ENCODE measurements at places on chromosomes 5 and 9.

DNA sequence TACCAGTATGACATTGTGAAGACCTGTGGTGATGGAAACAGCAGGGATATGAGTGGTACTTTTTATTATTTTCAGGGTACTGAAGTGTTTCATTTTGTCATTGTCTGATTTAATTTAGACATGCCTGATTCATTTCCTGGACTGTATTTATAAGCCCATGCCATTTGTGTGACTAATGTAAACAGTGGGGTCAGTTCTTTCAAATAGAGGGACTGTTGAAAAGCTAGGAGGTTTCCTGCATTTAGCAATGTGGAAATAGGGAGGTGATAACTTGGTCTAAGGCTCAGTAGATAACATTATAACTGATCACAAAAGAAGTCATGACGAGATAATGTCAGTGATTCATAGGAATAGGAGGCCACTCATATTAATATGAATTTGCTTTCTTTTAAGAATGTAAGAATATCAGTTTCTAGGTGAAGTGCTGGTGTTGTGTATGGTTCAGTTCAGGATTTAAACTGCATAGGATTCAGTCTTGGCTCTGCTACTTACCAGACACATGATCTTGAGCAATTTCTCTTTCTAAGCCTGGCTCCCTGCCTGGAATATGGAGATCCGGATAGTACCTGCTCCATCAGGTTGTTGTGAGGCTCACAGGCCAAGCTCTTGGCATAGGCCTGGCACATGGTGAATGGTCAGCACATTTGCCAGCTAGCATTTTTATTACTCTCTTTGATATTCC, 7.5 kb downstream of the RASGRF2 start:
- DNase-seq, result no peak

- DNase-seq, result no peak
Observed at GRCh38 chr5:42944989-42945388, 95.1 kb downstream of the ANXA2R start.

DNA sequence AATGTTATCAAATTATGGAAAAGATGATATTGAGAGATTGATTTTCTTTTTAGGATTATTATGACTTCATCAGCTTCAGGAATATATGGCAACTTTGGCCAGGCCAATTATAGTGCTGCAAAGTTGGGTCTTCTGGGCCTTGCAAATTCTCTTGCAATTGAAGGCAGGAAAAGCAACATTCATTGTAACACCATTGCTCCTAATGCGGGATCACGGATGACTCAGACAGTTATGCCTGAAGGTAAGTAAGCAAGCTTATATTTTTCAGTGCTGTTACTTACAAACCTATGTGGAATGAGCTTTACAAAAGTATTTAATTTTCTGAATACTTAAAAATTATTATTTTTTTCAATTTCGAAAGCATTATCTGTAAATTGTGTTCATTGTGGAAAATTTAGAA, 26.5 kb downstream of the HSD17B4 start:
- DNase-seq, result no peak

- DNase-seq, result no peak
Observed at GRCh38 chr5:176901260-176902101, 2.3 kb upstream of the HK3 start.

GRCh38 chr5:158805195-158805594, 294.5 kb downstream of the EBF1 start:
- DNase-seq, result no peak

- DNase-seq, result no peak
Observed at GRCh38 chr5:63727583-63727982, 234.7 kb downstream of the HTR1A start.

DNA sequence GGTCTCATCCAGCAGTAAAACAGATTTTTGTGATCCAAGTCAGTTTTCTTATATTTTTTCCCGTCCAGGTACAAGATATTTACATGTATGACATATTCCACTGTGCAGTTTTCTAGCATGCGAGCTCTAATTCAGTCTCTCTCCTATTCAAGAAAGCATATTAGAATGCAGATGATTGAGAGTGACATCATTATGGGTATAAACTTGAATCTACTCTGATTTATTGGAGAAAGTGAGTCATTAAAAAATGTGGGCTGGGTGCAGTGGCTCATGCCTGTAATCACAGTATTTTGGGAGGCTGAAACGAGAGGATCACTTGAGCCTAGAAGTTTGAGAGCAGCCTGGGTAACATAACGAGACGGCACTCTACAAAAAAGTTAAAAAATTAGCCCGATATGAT, 6.2 kb downstream of the FER start:
- no peak for DNase-seq

DNA sequence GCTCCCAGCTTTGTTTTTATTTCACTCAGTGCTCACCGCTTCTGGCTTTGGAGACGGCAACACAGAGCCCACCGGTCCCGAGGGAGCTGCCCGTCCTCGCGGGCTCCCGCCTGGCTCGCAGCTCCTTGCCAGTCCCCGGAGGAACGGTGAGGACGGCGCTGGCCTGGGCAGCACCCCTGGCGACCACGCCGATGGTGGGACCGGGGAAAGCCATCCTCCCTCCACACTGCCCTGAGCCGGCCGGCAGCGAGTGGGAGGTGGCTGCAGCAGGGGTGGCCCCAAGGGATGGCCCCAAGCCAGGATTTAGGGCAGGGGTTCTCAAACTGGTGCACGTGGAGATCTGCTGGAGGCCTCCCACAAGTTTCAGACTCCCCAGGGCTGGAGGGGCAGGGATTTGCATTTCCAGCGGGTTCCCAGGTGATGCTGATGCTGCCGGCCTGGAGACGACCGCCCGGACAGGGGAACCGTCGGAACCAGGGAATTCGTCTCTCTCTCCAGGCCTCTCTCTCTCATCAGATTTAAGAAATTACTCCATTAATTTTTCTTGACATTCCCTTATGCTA, 293.2 kb upstream of the IRX4 start:
- DNase-seq, result no peak

DNA sequence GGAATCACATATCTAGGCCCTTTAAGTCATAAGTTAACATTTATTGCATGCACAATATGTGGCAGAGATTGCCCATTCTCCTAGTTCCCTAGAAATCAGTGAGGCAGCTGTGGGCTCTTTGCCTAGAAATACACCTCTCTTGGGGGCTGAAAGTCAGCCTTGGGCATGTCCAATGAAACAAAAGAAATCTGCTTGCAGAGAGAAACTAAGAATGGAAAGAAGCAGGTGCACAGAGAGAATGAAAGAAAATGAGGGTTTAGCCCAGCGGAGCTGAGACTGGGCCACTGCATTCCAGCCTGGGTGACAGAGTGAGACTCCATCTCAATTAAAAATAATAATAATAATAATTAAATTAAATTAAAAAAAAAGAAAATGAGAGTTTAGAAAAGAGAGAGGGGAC, 57.3 kb upstream of the DAB2 start:
- no peak for DNase-seq

DNA sequence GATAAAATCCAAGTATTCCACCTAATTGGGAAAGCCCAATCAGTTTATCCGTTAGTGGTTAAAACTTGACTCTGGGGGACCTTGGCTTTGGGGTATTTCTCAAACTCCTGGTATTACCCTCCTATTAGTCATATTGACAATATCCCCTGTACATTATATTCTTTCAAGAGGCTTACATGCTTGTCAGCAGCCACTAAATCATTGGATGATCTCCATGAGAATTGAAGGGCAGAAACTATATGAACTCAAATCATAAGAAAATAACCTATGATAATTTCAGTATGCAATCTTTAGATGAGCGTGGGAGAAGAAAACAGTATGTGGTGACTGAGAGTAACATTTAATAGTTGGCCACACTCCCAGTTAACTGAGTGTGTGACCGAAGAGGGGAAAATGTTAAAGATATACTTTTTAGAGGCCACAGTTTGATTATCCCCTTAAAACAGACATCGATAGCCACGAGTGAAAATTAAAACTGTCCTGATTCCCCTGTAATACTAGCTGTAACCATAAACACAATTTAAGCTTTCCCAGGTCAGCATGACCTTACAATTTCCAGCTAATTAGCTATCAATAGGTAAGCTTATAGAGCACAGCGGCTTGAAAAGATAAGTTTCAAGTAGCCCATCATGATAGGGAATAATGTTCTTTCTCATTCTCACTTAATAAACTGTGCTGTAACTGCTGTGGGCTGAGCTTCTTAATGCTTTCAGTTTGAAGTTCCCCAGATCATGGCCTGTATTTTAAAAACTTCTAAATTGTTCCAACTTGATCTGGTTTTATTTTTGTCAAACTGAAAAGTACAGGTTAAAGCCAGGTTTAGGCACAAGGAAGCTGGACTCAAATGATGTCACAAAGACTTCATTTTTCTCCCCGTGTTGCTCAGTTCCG, 58.6 kb downstream of the PUM3 start:
- DNase-seq, result no peak

- DNase-seq, result no peak
Observed at GRCh38 chr9:114348261-114348905, 18.7 kb downstream of the ORM2 start.

DNA sequence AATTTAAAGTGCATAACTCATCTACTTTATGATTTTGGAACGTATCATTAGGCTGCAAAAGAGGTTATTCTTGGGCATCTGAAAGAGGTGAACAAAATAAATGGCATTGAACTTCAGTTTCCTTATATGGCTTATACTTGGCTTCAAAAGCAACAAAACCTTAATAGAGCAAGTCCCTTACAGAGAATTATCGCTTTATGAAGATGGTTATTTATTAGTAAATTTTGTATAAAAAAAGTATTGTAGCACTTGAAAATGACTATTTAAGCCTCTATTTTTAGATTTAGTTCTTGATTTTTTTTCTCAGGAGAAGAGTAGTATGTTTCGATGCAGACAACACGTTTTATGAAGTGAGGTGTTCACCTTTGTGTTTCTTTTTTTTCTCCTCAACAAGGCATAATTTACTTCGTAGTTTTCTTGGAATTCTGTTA, 2.0 kb downstream of the ERBIN start:
- no peak for DNase-seq

- no peak for DNase-seq
Observed at GRCh38 chr5:6535594-6535993, 86.9 kb downstream of the UBE2QL1 start.

DNA sequence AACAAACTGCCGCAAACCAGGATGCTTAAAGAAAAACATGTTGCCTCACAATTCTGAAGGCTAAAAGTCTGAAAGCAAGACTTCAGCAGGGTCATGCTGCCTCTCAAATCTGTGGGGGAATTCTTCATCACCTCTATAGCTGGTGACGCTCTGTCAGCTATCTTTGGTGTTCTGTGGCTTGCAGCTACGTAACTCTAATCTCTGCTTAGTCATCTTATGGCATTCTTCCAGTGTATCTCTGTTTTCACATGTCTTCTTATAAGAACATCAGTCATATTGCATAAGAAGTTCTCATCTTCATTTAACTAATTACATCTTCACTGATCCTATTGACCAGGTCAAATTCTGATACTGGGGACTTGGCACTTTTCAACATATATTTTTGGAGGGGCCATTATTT, 243.0 kb downstream of the CDH10 start:
- no peak for DNase-seq

DNA sequence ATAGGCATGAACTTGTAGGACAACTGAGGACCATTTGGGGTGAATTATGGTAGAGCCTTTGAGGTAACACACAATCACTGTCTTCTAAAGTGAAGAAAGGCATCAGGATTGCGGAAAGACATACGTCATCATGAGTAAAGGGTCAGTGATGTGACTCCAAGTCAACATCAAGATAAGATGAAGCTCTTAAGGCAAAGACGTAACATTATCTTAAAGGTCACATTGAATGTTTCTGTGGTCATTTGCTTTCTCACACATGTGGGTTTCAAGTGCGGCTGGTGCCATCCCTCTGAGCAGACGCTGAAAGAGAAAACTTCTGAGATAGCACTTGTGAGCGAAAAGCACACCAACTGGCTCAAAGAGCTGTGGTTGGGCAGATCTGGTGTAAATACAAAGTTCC, 63.3 kb upstream of the GRAMD2B start:
- no peak for DNase-seq

DNA sequence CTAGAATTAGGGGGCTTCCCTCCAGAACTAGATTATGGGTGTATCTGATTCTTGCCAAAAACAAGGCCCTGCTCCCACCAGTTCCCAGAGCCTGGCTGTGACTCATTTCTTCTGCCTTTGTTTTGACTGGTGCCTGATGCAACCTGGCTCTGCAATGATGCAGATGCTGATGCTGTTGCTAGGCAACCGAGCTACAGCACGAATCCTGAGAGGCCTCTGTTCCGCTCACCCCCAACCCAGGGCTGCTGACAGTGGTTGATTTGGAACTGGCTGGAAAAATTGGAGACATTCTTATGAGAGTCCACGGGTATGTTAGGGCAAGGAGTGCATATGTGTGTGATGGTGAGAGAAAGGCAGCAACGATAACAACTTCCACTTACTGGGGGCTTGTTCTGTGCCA, 100.3 kb downstream of the NSG2 start:
- DNase-seq, result no peak

- DNase-seq, result no peak
Observed at GRCh38 chr9:88574953-88575352, 40.0 kb downstream of the NXNL2 start.

DNA sequence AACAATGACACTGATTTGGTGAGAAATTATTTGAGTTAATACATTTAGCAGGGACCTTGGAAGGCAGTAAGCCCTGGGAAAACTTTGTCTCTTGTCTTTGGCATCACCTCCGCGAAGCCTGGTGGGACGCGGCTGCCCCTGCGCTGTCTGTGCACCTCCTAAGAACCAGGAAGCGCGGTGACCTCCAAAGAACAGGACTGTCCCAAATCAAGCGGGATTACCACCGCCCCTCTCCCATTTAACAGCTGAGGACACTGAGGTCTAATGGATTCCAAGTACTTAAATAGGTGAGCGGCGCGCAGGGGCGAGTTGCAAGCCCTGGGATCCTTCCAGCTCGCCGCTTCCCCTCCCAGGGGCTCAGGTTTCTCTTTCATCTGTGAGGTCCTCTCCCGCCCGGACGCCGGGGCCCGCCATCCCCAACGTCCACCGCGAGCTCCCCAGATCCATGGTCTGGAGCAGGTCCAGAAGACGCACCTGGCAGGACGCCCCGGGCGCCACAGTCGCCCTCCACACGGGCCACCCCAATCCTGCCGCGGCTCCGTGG, 432 bp downstream of the STARD4 start:
- no peak for DNase-seq

GRCh38 chr9:25260046-25260445, 418.2 kb downstream of the TUSC1 start:
- DNase-seq, result no peak

DNA sequence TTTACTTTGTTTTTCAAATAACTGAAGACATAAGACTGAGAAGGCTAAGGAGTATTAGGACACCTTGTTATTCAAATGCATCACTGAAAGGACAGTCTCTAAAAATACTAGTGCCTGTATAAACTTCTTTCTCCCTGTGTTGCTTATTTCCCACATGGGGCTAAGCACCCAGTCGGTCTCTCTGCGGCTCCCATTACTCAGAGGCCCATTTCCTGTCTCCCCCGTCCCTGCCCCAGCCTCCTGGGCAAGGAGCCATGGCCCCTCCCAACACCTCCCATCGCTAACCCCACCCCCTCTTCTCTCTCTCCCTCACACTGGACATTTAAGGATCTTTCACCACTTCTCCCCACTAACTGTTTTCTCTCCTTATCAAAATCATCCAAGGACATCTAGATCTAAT, 81.9 kb downstream of the EBF1 start:
- no peak for DNase-seq

GRCh38 chr5:180296771-180297170, 4.9 kb upstream of the MAPK9 start:
- DNase-seq, result no peak

All from stimulated activated CD4-positive, alpha-beta T cell treated with anti-CD3 and anti-CD28 coated beads, Interleukin-2, amount 100 ng/mL, for 24 hours (primary cell).